Putamen (tissue), 1 donor: ENCODE measurements at places on chromosomes 7 and 10.

DNA sequence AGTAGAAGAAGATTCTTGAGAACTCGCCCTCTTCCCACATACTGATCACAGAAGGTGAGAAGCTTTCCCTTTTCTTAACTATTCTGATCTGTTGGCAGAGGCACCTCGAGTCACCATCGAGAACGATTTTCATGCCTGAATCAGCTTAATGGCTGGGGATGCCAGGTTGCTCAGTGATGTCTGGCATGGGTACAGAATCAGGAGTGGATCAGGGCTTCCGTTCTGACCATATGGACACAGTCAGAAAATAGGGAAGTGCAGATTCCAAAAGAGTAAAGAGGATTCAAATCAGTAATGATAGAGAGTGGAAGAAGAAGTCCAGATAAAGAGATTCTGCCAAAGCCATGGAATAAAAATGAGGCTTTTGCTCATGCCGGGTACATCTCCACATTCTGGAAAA is 52.0 kb upstream of the GRB10 start:
- no peak for DNase-seq

- no peak for DNase-seq
Observed at GRCh38 chr10:6643962-6644361, 63.9 kb upstream of the PRKCQ start.

DNA sequence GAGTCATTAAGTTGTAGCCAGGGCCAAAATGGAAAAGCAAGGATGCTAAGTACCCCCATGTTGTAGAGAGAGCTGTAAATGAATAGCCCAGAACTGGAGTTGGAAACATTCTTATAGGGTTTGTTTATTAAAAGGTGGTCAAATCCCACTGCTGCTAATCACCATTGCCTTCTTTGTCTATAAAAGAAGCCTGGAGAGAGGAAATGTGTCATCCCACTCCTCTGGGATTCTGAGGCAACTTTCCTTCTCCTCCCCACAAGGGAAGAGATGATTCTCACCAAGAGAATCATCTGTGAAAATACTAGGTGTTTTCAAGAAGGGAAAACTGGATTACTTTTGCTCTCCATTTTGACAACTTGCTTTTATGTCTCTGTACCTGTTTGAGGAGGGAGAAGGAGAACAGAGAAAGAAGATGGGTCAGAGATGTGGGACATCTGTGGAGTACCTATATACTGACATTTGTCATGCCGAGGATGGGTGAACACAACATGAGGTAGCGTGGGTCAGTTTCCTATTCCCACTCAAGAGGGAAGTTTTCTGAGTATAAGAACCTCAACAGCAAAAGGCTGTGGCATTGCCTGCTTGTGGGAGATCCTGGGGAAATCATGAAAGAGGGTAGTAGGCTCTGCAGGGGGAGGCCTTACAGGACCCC is 262.2 kb downstream of the KIF20B start:
- DNase-seq = no peak

DNA sequence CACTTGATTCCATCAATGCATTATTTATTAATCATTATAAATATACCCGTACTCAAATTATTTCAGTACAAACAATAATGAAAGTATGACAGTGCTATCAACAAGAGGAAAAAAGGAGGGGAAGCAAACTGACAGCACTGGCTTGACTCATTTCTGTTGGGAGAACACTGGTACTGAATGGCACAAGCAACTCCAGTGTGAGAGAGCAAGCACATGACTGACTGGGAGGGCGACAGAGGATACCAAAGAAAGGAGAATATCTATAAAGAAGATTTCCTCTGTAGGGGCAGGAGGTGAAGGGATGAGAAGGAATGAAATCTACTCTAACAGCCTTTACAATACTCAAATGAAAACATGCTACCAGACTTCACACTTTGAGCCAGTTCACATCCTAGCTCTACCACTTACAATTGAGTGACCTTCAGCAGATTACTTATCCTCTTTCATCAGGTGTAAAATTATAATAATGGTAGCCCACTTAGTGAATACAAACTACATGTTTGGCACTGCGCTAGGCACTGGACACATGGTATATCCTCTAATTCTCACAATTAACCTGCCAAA is 1.5 kb downstream of the USP54 start:
- peak; percentile 90 for DNase-seq

DNA sequence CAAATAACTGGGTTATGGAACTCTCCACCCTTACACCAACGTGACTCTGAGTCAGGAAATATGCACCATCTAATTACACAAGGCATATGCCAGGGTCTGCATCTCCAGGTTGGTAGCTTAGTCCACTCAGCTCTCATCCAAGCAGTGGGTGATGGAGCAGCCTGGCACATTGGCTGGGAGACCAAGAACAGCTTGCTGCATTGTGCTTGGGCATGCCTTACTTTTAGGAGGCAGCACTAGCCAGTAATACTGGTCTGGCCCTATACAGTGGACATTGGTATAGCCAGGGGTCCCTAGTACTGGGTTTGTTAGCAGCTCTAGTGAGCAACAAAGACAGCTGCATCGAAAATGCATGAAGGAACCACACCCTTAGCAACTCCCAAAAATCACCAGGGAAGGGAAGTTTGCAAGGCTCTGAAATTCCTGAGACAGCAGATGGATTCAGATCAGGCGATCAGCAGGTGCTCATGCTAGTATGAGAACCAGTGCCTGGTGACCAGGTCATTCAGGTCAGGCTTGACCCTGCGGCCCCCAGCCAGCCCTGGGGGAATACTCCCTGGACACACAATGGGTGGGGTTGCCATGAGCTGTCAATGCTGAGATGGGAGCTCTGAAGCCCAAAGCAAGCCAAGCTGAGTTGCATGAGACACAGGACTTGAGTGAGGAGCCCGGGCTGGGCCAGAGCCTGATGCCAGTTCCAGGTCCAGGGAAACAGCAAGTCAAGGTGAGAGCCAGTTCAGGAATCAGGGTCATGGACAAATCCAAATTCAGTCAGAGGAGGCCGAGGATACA is 217.9 kb upstream of the ZMIZ1 start:
- DNase-seq = no peak

DNA sequence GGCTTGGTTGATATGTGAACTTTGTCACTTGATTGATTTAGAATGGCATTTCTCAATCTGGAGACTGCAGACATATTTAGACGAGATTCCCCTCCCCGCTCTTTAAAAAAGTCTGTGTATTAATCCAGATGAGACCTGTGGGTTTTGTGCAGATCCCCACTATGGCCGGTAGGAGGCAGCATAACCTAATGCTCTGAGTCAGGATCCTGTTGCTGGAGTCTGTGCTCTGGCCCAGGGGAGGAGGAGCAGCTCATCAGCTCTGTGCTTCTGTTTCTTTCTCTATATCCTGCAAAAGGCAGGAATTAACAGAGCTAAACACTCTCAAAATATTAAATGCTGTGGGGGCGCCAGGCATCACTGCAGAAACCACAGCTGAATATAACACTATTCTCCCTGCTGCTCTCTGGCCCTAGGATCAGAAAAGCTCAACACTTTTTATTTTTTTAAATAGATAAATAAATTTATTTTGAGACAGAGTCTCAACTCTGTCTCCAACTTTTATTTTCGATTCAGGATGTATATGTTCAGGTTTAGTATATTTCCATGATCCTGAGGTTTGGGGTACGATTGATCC is 23.9 kb upstream of the SEPHS1 start:
- DNase-seq = peak; percentile 72

DNA sequence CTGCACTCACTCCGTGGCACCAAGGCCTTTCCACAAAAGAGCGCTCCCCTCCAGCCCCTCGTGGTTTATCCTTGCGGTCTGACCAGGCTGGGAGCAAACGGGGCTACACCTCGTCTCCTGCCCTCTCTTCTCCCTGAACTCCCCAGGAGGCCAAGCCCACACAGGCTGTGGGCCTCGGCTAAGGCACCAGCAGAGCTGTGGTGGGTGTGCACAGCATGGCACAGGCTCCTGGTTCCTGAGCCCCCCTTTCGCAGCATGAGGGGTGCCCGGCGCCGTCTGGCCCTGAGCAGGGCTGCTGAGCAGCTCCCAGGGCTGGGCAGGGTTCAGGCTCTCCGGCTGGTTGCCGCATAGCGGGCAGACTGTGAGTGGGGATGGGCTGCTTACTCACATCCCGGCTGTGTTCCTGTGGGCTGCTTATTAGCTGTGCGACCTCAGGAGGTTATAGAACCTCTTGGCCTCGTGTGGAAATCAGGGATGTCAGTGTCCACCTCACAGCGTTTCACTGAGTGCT is 90.4 kb downstream of the ZMIZ1 start:
- DNase-seq = no peak

- no peak for DNase-seq
Observed at GRCh38 chr7:141333459-141333858, 217.8 kb upstream of the AGK start.

DNA sequence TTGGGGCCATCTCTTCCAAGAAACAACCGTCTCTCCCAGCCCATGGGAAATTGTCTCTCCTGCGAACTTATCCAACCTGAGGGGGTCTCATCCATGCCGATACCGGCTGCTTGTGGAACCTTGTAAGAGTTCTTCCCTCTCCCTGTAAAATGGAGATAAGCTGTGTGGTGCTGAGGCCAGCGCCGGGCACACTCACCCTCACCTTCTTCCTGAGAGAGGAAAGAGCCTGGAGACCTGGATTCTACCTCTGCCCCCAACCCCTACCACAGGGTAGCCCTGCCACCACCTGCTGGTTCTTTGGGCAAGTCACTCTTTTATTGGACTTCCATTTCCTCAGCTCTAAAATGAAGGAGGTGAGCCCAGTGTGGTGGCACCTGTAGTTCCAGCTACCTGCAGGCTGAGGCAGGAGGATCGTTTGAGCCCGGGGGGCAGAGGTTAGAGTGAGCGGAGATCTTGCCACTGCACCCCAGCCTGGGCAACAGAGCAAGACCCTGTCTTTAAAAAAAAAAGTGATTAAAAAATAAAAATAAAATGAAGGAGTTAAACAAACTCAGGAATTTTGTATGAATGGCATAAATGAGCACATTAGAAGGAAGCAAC is 38.4 kb upstream of the PSAP start:
- DNase-seq = no peak

GRCh38 chr7:33842150-33842549 is 63.2 kb upstream of the BMPER start:
- DNase-seq = no peak

- DNase-seq = peak; percentile 68
Observed at GRCh38 chr10:86401588-86402282, 35.1 kb upstream of the GRID1 start.

DNA sequence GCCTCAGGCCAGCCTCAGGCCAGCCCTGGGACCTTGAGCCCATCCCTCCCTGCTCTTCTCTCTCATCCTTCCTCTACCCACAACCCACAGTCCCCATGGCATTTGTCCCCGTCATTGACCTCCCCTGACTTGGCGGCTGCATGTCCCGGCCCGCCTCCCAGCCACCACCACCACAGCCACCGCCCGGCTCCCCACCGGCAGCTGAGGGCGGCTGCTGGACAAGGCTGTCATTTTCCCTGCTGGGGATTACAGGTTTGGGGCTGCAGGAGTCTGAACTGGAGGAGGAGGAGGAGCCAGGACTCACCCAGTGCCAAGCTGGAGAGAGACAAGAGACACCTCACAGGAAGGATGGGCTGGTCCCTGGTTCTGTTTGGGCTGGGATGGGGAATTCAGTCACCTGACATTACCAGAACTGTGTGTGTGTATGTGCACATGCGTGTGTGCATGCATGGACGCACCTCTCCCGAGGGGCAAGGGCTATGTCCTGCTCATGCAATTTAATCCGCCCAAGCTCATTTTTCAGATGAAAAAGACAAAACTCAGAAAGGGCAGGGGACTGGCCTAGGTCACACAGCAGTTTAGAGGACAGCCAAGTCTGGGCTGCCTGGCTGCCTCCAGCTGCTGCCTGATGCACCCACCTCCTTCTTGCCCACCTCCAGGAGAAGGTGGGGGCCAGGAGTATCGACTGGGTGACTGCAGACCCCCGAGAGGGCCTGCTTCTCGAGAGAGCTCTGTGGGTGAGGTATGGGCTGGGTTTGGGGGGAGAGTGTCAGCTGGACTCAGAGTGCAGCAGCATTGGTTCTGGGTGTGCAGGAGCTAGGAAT is 113.1 kb downstream of the ZMIZ1 start:
- no peak for DNase-seq

GRCh38 chr7:150940431-150941102 is 37.6 kb downstream of the KCNH2 start:
- DNase-seq = no peak

DNA sequence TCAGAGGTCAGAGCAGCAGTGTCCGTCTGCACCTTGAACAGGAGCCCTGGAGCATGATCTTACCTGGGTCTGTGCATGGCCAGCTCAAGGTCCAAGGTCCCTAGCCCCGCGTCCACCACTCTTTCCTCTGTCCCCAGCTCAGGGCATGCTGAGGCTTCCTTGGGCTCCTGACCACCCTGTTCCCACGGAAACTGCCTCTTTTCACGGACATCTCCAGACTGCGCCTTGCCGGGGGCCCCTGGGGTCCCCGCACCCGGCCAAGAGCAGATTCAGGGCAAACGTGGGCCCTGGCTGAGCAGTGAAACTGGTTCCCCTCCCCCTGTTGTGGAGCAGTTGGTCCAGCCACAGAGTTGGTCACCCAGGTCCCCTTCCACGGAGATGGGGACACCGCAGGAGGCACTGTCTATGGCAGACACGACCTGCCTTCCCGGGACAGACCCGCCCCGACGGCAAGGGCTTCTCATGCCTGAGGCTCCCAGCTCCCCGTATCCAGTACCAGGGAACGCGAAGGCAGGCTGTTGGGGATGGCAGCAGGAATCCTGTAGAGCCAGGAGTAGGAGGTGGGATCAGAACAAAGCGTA is 217.4 kb upstream of the PPP2R2D start:
- no peak for DNase-seq

DNA sequence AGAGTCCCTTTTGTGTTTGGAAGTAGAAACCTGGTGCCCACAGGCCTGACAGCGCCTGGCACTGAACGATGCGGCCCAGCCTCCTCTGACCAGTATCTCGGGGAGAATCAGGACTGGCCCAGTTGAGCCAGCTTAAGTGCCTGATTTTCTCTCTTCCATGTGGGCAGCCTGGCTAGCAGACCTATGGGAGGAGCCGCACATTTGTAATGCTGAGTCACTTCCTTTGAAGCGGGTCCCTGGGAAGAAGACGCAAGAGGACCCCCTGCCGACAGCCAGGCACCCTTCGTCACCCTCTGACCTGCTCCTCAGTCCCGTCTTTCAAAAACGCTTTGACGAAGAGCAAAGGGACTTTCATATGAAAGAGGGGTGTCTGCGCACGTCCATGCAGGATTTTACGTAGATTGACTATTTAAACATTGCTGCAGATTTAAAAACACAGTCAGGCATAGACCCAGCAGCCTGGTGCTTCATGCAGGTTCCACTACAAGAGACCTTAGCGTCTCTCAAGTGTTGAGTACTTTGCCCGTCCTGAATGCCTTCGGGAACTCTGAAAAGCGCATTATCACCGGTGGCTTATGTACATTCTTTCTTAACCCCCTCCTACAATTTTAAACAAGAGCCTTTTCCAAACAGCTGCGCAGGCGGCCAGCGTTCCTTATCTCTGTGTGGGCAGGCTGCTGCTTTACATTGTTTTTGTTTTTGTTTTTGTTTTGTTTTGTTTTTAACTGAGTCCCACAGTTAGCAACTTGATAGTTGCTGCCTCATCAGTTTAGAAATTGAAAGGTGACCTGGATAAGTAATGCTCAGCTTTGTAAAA is 36.5 kb upstream of the AP5Z1 start:
- no peak for DNase-seq

- no peak for DNase-seq
Observed at GRCh38 chr7:32936689-32937088, 20.6 kb upstream of the FKBP9 start.

GRCh38 chr10:71347587-71348395 is 28.7 kb downstream of the SLC29A3 start:
- DNase-seq = no peak
